Thymus (tissue), 14 donors: ENCODE measurements at places on chromosomes 5 and 9.

DNA sequence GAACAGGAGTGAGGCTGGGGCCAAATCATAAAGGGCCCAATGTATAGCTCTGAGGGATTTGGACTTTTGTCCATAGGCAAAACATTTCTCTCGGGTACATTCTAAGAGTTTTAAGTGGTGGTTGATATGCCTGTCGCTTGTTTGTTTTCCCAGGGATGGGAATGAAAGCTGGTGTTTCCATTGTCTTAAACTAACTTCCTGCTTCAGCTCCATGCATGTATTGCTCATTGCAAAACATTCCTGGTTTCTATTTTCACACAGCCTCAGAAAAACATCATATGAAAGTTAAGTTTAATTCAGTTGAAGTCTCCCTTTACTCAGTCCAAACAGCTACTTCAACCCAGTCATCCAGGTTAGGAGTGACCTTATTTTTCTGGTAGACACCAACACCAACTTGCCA lies 235.0 kb downstream of the ACTL7B start:
- no peak for DNase-seq

- no peak for DNase-seq
Measured at GRCh38 chr9:71895117-71895516, 15.9 kb downstream of the ABHD17B start.

DNA sequence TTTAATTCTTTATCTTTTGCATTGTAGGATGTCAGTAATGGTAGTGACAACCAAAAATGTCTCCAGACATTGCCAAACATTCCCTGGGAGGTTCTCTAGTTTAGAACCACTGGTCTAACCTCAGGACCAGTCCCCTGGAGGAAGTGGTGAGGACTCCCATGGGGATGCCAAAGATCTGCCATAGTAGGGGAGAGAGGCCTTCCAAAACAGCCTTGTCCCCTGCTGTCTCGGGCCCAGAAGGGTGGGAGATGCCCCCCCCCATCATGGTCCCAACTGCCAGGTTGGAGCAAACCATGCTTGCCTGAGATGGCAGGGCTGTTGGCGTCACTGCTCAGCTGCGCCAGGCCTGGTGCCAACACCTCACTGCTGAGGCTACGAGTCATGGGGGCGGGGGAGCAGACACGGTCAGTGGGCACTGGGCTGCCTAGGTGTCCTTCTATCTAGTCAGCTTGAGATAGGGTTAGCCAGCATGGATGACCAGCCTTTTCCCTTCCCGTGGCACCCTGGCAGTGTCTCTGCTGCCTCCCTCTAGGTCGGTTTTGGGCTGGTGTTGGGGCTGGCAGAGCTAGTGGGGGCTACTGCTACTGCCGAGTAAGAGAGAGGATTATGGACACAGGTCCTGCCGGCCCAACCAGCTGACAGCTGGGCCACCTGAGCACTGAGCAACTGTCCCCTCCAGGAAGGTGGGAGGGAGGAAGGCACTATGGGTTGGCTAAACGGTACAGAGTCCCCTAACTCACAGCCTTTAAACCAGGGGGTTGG lies 8.3 kb upstream of the CXXC5 start:
- DNase-seq, result no peak

DNA sequence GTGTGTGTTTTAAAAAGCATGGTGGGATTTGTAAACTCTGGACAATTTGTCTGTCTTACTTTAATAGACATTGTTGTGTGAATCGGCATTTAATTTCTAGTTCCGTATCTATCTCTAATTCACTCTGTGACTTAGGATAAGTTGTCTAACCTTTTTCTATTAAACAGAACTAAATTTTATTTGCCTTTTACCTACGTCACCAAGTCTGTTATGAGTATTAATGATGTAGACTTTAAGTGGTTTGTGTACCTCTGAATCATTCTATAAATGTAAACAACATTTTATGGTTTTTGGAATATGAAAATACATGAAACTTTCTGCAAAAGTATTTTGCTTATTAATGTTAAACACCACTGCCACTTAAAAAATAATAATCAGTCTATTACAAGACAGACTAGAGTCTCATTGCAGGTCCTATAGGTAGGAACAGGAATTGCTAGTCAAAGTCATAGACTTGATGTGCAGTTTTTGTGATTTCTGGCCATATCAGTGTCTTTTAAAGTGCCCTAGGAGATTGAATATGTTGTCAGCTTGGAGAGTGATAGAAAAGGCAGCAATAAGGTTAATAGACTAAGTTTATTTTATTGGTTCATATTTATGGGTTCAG lies 5.6 kb downstream of the RBM27 start:
- no peak for DNase-seq

GRCh38 chr9:69168709-69169217 lies 5.3 kb upstream of the TJP2 start:
- DNase-seq, result no peak

- DNase-seq, result no peak
Measured at GRCh38 chr5:189976-190365, 1.3 kb upstream of the LRRC14B start.

DNA sequence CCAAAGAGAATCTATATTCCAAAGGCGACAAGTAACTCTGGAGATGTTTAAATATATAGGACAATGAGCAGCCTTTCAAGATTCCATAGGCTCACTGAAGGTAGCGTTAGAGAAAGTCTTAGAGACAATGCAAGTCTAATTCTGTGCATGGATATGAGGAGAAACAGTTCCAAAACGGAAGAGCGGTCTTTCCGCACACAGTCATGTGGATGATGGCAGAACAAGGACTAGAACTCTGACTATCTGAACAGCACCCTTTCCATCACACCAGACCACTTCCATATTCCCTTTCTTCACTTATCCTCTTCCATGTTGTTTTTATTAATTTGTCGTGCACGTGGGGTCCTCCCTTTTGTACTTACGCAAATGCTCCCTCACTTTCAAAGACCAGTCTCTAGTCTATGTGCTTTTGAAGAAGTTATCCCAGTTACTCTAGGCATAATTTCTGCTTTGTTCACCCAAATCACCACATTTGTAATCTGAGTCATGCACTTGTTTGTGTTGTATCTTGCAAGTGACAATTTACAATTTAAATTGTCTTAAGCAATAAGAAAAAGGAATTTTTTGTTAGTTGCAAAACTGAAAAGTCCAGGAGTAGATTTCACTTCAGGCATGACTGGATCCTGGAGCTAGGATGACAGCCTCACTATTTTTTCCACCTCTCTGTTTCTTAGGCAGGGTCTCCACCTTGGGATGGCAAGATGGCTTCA lies 116.0 kb upstream of the ADRA1B start:
- no peak for DNase-seq

DNA sequence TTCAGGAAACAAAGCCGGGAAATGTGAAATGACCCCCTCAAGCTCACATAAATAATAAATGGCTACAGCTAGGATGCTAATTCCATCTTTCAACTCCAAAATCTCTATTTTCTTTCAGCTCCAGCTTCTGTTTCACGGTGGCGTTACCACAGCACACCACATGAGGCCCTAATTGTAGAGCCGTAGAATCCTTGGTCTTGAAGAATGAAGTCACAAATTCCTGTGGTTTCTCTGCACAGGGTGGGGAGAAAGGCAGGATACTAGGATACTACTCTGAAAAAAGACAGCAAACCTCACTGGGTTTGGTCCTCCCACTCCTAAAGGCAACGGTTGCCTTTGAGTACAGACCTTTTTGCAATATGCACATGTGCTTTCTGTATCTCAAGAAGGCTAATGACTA lies 13.9 kb upstream of the RARS1 start:
- DNase-seq, result no peak

DNA sequence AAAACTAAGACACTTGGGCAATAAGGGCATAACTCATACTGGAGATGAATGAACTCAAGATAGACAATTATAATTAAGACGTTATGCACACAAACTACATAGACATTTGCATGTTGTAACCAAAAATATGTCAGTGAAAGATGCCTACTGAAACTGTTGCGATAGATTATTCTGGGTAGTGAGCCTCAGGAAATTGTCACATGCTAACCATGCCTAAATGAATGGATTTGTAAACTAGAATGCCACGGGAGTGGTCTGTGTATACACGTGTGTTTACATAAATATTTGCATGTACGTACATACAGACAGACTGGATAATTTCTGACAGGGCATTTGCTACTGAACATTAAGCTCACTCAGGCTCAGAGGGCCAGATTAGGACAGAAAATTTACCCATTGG lies 1.2 kb downstream of the NIPSNAP3B start:
- DNase-seq, result no peak

GRCh38 chr9:131593936-131594665 lies 48.8 kb downstream of the PRRT1B start:
- no peak for DNase-seq

GRCh38 chr5:53507013-53507412 lies 26.6 kb downstream of the FST start:
- DNase-seq, result no peak

DNA sequence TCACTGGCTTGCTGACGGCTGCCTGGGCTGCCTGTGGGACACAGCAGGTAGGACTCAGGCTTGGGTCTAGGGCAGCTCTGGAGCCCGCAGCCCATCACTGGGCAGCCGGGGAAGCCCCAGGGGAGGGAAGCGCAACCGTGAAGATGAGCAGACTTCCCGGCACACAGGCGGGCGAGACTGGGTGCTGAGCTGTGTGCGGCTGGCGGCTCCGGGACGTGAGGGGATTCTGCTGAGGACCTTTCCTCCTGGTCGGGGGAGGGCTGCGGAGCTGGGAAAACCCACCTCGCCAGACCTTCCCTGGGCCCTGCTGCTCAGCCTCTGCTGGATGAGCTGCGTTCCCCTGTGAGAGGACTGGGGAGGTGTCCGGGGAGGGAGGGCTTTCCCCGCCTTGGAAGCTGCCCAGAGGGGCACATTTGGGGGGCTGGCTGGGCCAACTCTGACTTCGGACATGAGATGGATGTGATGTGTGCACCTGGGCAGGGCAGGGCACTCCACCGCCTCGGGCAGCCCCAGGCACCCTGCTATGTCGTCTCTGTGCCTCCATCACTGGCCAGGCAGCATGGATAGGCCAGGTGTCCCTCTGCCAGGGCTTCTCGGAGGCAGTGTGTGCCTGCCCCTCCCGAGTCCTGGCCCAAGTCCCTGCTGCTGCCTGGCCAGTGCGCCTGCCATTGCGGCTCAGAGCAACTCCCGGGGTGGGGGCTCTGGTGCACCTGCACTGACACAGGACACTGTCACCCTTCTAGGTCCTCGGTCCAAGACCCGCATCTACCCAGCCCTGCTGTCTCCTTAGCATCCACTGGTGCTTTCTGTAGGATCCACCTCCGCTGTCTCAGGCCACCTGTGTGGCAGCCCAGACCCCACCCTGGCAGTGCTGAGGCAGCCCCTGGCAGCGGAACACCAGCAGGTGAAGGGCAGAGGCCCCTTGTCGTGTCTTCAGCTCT lies 66.4 kb downstream of the COL5A1 start:
- DNase-seq, result no peak

DNA sequence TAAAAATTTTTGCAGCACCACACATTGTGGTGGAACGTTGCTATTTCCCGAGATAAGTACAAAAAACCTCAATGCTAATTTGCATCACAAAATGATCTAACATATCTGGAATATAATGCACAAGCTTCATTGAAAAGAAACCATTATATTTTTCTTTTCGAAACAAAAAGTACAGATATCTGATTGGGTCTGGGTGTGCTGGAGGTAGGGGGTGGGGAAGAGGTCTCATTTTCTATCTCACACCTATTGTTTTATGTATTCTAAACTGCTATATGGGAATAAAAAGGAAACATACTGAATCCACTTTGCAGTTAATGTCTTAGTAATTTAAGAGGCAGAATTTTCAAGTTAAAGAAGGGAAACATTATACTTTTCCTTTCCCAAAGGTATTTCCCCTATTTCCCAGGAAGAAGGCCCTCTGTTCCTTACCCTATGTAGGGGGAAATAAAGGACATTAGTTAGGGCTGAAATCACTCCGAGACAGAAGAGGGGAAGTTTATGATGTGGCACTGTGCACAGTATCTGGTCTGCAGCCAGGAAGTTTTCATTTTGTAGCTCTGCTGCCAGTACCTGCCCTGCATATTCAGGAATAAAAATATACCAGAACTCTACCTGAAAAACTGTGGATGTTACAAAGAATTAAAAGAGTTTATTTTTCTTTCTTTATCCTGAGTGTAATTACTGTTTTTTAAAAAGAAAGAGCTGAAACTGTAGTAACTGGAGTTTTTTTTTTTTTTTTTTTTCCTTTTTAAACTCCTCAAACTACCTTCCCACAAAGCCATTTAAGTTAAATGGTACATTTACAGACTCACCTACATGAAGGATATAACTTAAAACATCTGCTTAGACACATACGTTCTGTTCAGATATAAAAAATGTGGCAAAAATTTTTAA lies 7.4 kb downstream of the MEF2C start:
- DNase-seq, result no peak

DNA sequence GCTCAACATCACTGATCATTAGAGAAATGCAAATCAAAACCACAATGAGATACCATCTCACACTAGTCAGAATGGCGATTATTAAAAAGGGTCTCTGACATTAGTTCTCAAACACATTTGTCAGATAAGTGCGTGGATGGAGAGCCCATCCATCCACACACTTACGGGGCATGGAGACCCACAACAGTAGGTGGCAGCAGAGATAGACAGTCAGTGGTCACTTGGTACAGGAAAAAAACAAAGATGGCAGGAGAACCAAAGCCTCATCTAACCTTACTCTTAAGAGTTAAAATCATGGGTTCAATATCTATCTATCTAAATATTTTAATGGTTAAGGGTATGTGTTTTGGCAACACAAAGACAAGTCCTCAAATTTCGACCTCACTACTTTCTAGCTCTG lies 1378.7 kb upstream of the C9orf72 start:
- no peak for DNase-seq

- peak; percentile 85 for DNase-seq
Measured at GRCh38 chr5:150461231-150461630, 11.7 kb upstream of the RPS14 start.

DNA sequence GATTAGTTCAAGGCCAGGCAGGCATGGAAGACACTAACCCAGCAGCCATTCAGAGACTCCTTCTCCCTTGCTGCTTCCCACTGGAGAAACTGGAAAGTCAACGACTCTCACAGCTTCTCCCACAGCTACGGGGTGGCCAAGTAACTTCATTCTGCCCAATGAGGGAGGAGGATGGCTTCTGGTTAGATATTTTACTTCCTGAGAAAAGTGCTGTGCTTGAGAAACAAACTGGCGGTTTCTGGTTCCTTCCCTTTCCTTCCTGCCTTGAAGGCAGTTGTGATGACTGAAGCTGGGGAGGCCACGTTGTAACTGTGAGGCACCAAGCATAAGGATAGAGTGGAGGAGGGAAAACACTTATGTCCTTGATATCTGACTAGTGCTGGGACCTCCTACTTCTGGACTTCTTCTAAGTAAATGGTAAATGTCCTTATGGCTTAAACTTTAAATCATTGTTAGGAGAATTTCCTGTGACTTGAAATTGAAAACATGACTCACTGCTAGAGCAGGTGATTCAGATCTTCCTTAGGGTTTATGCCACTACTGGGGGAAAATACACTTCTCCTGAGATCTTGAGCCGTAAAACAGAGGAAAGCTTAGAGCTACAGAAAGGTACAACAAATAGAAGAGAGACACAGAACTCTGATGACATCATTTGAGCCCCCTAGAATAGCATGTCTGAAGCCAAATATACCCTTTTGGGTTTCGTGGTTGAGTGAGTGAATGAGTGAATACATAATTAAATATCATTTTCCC lies 3.1 kb upstream of the GNPDA1 start:
- peak; percentile 58 for DNase-seq

GRCh38 chr5:126355940-126356339 lies 67.3 kb upstream of the GRAMD2B start:
- DNase-seq, result no peak

GRCh38 chr5:113108485-113108884 lies 131.9 kb downstream of the DCP2 start:
- DNase-seq, result no peak
